NCI-H187 treated with DMSO at 0.1 percent for 48 hours (cell line): ENCODE measurements at places on chromosomes 5 and 9.

DNA sequence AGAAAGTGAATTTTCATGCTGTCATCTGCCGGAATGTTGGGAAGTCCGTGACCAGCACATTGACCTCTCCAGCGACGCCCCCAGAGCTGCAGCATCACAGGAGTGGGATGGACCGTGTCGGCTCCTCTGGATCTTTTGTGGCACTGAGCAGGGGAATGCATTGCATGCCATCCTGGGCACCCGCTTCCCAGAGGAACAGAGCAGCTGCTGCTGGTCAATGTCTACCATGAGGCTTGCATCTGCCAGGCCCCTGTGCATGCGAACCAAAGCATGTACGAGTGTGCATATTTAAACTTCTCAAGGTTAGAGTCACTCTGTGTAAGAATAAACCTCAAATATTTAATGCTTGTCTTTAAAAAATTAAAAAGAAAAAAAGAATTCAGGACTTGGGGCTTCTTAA lies 414.8 kb downstream of the GADD45G start:
- DNase-seq = no peak

- DNase-seq = no peak
Measured at GRCh38 chr5:62579761-62580160, 1.1 kb downstream of the LRRC70 start.

DNA sequence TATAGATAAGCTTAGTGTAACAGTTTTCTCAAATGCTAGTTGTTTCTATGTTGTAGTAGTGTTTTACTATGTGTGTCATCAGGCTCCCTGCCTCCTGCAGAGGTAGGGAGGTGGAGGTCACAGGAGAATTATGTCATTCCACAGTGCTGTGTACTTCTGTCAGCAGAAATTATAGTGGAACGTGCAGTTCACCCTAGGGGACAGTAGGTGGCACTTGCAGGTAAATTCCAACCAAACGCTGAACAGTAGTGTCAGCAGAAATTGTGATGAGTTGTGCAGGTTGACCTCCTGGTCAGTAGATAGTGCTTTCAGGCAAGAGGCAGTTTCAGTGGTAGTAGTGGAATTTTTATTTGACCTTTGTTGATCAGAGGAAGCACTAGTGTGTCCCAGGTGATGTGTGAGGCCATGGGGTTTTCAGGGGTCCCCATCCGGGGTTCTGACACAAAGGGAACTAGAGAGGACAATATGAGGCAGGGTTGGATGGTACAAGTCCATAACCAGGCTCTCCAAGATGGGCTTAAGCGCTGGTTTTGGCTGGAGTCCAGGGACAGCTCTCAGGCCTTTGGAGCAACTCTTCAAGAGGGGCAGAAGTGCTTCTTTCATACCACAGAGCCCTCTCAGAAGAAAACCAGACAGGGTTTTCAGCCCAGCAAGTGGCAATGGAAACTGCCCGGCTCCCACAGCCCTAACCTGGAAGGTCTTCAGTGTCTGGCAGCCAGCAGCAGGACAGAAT lies 402.9 kb downstream of the CYLC2 start:
- peak; percentile 0 for DNase-seq

- no peak for DNase-seq
Measured at GRCh38 chr5:17481378-17481777, 16.7 kb upstream of the TAF11L2 start.

- DNase-seq = no peak
Measured at GRCh38 chr9:72675586-72675985, 154.2 kb downstream of the TMC1 start.

DNA sequence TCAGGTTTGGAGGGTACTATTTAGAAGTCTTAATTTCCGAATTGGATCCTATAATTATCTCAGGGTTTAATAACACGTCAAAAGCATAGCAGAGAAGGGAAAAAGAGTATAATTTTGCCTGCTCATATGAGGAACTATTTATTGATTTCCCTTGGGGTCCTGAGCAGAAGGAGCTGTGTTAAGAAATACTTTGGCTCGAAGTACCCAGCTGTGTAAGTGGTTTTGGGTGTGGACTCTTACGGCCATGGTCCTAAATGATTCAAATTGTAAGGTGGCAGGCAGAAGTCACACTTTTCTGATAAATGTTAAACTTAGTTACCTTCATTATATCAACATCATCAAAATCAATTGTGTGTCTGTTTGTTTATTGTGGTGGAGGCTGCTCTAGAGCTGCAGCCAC lies 190.4 kb downstream of the MTRR start:
- no peak for DNase-seq

DNA sequence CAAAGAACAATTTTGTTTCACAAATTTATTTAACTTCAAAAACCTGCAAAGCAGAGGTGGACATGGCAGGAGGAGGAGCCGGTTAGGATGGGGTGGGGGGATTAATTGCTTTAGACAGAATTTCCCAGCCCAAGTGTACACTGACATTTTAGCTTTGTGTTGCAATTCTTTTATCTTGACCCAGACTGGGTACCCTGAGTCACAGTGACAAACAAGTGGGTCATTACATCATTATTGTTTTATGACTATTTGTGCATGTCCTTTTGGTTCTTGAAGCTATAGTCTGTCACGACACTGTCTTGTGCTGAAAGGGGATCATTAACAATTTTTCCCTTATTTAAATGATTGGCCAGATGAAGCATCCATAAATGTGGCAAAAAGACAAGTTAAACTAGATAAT lies 84.5 kb upstream of the VCAN start:
- DNase-seq = no peak

GRCh38 chr9:138009016-138009802 lies 131.6 kb downstream of the CACNA1B start:
- DNase-seq = no peak

GRCh38 chr9:136361047-136361753 lies 2.3 kb downstream of the DNLZ start:
- DNase-seq = no peak

GRCh38 chr5:33762859-33763258 lies 128.9 kb downstream of the ADAMTS12 start:
- DNase-seq = no peak

DNA sequence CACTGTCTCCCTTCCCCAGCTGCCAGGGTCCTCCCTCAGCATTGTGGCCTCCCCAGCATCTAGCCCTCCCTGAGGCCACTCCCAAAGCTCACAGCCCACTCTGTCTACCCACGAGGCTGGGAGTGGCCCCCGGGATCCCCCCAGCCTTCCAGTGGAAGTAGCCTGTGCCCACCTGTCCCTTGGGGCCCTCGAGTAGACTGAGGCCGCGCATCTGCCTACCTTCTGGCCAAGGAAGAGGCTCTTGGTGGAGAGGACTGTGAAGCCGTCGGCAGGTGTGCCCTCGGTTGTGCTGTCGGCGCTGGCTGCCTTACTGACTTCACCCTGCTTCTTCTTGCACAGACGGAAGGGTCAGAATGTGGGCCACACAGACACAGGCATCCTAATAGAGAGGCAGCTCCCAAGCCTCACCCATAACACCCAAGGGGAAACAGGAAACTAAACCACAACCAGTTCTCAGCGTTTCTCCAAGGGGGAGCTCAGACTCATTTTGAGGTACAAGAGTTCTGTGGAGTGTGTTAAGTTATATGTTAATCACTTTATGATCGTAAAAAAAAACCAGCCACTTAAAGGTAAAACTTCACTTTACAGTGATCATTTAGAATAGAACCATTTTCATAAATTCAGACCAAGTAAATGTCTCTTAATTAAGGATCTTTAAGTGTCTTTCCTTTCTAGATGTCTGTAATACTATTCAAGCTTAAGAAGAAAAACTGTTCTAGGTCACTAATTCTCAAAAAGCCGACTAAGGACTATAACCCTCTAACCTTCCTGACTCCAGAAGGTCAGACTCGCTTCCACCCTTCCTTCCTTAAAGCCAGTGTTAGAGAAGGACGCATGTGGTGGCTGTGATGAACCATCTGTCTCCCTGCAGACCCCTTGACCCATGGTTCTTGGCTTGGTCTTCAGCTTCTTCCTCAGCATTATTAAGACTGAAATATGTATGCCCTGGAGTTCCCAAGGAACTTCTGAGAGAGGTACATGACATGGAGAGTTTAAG lies 38.5 kb downstream of the MACROH2A1 start:
- DNase-seq = no peak

DNA sequence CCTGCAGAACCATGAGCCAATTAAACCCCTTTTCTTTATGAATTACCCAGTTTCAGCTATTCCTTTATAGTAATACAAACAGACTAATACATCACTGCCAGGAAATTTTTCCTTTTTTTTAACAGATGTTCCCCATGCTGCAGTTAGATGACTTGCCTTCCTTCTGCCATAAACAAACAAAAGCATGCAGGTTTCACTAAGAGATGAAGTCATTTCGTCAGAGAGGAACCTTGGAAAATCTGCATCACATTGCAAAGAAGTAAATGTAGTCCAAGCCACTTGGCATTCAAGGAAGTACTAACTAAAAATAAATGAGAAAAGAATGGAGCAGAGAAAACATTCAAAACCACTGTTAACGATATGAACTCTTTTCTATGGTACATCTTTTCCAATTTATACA lies 194.1 kb upstream of the EFNA5 start:
- no peak for DNase-seq

GRCh38 chr5:34529581-34530331 lies 126.4 kb upstream of the RAI14 start:
- no peak for DNase-seq
